ENCODE measurements at places on chromosomes 1 and 21.

- DNase-seq: no peak
These were observed 104.1 kb downstream of the CDC42BPA start for GRCh38 chr1:227214207-227214606.

GRCh38 chr1:190376044-190376443 is 101.6 kb downstream of the BRINP3 start:
- DNase-seq: no peak

GRCh38 chr1:192861860-192862259 is 53.0 kb downstream of the RGS2 start:
- no peak for DNase-seq

- no peak for DNase-seq
These were observed 145.5 kb upstream of the NRIP1 start for GRCh38 chr21:15210235-15210678.

DNA sequence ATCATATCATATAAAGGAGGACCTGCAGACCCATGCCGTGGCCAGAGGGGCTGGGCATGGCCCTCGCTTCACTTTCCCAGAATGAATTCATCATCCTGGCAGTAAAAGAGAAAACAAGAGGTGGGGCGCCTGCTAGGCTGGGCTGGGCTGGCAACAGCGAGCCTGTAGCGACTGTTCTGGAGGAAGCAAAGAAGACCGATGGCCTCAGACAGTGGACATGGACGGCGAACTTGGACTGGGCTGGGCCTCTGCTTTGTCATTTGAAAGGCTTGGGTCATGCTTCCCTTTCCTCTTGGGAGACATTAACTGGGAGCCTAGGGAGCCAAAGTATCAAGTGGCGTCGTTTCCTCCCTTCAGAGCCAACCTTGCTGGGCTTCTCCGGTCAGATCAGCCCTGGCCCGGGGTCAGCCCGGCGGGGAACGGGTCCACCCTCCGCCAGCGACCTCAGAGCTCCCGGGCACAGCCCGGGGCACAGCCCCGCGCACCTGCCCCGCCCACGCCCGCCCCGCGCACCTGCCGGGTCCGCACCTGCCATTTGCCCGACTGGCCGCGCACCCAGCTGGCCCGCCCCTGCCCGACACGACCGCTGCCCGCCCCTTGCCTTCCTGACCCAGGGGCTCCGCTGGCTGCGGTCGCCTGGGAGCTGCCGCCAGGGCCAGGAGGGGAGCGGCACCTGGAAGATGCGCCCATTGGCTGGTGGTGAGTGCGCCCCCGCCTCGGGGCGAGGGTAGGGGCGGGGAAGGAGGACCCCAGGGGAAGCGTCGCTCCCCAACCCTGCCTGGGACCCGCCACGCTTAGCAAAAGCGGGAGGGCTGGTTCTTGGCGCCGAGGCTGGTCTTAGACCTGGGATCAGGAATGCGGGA is at the start of gene FAM3B:
FAM3B (plus strand) TSS at position 602 of the 863 bp plus-strand sequence; CDS start at position 681, 79 bp downstream.
- DNase-seq: no peak

- DNase-seq: no peak
These were observed 79.7 kb downstream of the PBX1 start for GRCh38 chr1:164638492-164639202.

Measured in midbrain (tissue), 1 donor.